Stimulated activated CD4-positive, alpha-beta T cell treated with anti-CD3 and anti-CD28 coated beads, Interleukin-4, amount 100 ng/mL, for 48 hours (primary cell): ENCODE measurements at places on chromosomes 12 and 14.

GRCh38 chr14:21241218-21241819 lies 27.9 kb downstream of the HNRNPC start:
- DNase-seq: no peak

DNA sequence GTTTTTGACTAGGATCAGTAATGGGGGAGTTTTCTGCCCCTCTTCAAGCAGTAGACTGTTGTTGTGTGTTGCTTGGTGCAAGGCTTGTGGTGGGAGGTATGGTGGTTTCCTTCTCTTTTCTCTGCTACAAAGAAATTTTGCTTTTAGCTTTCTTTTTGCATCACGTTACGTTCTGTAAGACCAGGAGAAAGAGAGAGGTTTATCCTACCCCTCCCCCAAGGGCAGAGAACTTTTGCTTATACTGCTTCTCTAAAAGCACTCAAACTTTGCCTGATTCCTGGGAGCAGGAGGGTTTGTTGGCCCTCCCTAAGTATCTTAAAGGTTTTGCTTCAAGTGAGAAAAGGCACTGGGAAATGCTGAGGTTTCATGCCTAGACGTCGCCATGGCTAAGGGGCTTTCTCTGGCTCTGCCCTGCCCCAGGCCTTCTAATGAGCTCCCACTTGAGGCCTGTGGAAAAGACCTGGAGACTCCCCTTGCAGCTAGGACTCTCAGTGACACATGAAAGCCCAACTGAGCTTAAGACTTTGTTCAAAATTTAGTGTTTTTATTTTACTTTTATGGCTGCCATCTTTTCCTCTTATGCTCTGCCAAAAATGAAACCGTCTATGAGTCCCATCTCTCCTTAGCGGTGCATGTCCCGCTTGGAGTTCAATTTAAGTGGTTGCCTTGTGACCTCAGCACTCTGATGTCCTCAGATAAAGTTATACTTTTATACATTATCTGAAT lies 49.2 kb downstream of the EIF2S3B start:
- no peak for DNase-seq

- no peak for DNase-seq
Measured at GRCh38 chr14:49915085-49915484, 22.2 kb downstream of the ARF6 start.

DNA sequence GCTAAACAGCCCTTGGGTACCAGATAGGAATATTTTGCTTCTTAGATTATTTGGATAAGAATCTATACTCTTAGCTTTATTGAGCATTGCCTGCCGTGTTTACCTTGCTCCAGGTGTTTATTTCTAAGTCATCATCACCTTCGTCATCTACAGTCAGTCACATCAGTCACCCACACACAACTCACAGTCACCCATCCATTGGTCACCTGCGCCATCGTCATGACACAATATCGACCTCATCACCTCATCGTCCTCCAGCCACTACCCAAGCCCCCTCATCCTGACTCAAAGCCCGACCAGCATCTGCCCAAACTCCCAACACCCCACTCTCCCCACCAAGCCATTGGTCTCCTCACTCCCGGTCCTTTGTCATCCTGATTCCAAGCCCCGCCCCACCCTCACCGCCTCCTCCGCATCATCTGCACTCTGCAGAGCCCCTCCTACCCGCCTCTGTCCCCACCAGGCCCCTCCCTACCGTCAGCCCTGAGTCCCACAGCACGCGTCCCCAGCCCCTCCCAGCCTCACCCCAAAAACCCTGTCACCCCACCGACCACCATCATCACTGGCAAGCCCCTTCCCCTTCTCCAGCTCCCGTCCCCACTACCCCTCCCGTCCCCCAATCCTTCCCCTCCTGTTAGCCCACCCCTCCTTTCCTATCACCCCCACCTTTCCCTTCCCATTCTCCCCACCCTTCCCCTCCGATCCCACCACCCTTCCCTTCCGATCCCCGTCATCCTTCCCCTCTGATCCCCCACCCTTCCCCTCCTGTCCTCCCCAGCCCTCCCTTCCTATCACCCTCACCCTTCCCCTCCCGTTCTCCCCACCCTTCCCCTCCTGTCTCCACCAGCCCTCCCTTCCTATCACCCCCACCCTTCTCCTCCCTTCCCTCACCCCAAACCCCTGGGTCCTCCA lies 9.8 kb downstream of the DLK1 start:
- DNase-seq: no peak

- DNase-seq: no peak
Measured at GRCh38 chr14:51581017-51581881, 70.5 kb upstream of the FRMD6 start.

DNA sequence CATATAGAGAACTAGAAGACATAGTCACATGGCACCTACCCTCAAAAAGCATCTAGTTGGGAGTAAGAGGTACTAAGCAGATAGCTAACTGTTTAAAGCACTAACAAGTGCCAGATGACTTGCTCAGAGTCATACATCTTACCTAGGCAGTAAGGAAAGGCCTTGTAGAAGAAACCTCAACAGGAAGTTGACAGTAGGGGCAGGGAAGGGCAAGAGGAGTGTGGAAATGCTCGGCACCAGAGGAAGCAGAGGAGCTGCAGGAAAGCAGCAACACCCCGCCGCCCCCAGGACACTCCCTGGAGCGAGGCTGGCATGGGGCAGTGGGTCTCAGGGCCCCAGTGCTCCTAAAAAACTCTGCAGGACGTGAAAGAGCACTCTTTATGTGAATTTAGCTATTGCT lies 92.9 kb downstream of the PPP2R5C start:
- DNase-seq: no peak

GRCh38 chr12:131636266-131636665 lies 74.6 kb upstream of the SFSWAP start:
- no peak for DNase-seq

- DNase-seq: no peak
Measured at GRCh38 chr14:75040507-75040906, 10.8 kb downstream of the MLH3 start.

DNA sequence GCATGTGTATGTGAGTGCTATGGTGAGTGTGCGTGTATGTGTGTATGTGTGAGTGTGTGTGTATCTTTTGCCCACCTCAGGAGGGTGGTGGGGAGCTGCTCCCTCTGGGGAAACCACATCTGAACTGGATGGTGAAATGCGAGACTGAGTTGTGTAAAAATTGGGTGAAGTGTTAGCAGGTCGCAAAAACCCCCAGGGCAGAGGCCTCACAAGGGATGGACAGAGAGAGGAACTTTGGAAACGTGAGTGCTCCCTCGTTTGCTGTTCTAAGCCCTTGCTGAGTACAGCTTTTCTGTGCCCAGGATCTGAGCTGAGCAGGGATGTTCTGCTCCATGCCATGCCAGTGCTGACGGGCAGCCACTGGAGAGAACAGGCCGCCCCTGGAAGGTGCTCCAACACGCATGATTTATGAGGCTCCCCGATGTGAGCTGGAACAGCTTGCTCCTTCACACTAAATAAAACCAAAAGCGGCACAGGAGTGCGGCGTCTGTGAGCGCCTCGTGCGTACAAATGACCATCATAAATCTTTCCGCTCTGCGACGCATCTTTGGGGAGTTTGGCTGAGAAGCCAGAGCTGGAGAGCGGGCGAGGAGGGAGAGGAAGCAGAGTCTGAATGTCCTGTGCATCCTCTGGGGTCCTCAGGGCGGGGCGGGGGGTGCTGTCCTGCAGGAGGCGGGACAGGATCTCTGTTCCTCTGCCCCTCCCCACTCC lies 14.1 kb upstream of the GALNT9 start:
- no peak for DNase-seq
